Left cardiac atrium (tissue), 4 donors: ENCODE measurements at places on chromosomes 1 and 21.

DNA sequence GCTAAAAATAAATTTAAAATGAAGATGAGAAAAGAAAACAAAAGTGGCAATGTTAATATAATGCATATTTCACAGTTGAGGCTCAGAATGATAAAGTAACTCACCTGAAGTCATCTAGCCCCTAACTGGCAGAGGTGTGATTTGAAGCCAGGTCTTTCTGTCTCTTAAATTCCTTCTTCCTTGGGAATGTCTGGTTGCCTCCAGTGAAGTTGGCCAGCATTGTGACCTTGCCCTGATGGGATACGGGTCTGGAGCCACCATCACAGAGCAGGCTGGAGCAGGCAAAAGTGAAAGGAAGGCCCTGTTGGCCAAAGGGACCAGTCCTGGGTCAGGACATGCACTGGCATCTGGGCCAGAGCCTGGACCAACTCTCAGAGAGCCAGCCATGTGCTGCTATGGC lies 111.7 kb downstream of the EPHB2 start:
- no peak for DNase-seq

DNA sequence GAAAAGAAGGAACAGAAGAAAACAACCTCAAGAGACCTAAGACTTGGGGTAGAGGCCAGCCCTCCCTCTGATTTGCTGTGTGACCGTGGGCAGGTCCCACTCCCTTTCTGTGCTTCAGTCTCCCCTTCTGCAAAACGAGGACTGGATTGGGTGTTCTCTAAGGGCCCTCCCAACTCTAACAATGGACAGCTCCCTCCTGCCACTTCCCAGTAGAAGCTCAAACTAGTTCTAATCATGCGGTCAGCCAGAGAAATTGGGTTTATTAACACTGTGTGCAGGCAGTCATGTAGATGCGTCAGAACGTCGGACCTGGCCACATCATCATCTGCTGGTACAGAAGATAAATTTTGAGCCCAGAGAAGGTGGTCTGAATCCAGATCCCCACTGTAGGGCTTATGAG lies 1.6 kb upstream of the PADI4 start:
- no peak for DNase-seq

DNA sequence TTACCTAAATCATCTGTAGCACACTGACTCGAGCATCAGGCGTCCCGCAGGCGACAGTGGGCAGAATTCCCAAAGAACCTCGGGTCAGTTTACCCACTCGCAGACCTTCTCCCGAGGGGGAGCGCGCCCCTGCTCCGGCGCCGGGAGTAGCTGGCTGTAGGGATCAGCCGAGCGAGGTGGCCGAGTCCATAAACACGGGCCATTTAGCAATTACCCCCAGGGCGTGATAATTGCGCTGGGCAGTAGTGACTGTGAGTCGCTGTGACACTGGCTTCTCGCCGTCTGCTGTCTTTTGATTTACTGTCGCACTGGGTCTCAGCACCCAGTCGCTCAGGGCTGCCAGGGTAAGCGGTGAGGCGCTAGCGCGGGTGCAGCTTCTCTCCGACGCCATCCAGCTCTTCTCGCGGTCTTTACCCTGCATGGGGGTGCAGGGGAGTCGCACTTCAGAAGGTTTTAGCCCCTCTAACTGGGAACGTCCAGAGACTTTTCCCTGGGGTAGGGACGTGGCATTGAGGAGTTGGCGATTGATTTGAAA lies 16.2 kb downstream of the HLX start:
- DNase-seq, result no peak

GRCh38 chr1:201740086-201740541 lies 88.8 kb upstream of the IPO9 start:
- no peak for DNase-seq
